NCI-H774 (cell line): ENCODE measurements at places on chromosomes 12 and 14.

- DNase-seq = no peak
Measured at GRCh38 chr14:73014105-73014504, 12.8 kb downstream of the ZFYVE1 start.

DNA sequence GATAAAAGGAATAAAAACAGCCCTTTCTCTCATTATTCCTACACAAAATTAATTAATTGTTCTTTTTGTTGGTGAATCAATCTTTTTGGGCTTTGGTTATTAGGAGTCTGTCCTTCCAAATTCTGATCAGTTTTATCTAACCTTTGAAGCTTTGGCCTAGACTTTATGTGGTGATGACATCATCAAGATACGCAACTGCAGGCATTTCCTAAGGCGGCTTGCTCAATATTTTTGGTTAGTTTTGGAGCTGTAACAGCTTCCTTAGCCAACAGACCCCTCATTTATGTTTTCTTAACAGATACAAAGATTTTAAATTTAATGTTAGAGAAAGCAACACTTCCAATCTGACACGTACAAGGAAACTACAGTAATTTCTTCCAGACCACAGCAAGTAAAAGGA is 87.8 kb upstream of the PDE3A start:
- DNase-seq = no peak

GRCh38 chr12:89470741-89471509 is 53.7 kb downstream of the GALNT4 start:
- peak; percentile 38 for DNase-seq

DNA sequence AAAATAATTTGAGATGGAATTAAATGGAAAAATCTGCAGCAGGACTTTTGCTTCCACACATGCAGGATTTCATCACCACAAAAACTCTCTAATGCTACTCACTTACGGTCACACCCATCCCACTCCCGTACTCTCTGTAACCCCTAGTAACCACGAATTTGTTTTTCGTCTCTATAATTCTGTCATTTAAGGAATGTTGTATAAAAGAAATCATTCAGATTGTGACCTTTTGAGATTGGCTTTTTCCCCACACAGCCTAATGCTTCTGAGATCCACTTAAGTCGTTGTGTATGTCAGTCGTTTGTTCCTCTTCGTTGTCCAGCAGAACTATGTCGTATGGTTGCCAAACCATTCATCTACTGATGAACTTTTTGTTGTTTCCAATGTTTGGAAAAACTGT is 19.8 kb upstream of the PZP start:
- DNase-seq = no peak

DNA sequence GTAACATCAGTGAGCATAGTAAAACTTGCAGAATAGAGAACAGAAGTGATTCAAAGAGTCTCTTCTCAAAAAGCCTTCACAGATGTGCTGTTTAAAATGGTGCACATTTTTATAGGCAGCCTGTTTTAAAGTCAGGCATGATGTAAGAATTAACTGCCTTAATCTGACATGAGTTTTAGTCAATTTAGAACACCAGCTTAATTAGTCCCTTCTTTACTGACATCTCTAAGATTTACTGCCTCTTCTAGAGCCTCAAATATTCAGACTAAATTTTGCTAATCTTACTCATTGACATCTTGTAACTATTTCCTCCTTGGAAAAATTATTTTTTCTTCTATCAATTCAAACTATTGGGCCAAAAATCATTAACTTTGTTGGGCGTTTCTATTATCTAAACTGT is 782.5 kb downstream of the C12orf50 start:
- DNase-seq = no peak

GRCh38 chr12:12214635-12215131 is 52.2 kb downstream of the LRP6 start:
- DNase-seq = no peak

DNA sequence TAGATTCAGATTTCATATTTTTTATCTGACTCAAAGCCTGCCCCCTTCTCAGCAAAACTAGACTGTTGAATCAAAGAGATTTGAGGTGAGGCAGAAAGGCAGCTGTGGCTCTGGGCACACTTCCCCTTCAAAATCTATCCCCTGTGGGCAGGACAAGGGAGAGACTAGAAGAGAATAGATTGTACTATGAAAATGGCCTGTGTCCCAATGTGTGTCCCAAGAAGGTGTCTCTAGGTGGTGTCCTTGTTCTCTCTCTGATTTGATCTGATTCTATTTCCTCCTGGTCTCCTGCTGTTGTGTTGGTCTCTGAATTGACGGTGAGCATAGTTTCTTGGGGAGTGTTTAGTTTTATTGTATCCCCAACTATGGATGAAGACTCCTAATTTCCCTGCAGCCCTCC is 565.8 kb upstream of the ATP2B1 start:
- no peak for DNase-seq

GRCh38 chr14:50354527-50354926 is 42.2 kb downstream of the CDKL1 start:
- DNase-seq = no peak

GRCh38 chr12:18690653-18691052 is 47.2 kb downstream of the PLCZ1 start:
- DNase-seq = no peak

DNA sequence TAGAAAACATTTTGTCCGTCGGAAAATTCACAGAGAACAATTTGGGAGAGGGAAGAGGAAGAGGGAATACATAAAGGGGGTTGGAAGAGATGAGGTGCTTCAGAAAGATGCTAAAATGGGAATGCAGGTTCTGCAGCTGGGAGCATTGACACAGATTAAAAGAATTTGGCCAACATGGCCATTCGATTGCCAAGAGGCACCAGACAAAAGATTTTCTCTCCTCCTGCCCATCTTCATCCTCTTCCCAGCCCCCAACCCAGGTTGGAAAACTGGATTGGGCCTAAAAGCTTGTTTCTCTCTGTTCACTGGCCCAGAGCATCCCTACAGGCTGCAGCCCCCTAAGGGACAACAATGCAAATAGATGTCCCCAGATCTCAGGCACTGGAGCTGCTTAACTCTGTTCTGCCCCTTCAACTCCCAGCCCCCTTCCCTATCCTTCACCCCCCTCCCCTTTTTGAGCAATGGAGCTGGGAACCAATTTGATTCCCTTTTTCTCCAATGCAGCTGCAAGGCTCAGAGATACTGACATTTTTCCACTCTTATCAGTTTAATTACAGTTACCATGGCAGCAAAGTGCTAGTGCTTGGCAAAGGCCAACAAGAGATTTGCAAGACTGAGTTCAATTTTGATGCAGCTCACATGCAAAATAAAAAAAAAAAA is 1.9 kb downstream of the LMO3 start:
- peak; percentile 58 for DNase-seq

GRCh38 chr14:100121643-100122480 is 37.6 kb downstream of the DEGS2 start:
- DNase-seq = no peak

DNA sequence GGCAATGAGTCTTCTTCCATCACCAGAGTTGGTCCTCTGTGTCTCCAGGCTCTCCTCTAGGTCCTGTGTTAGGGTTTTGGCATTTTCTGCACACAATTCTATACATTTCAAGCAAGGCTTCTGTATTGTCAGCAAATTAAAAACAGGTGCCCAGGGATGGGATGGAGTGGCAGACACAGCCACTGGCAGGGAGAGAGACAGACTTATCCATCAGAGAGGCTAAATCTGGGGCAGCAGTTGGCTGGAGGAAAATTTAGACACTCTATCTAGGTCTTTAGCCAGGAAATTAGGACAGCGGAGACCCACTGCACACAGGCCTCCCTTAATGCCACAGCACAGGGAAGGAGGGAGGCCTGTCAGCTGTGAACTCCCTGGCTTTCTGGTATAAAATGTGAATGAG is 20.2 kb downstream of the PLEKHD1 start:
- DNase-seq = no peak

- no peak for DNase-seq
Measured at GRCh38 chr12:9760699-9761418, at the start of gene CD69. Gene CD69, minus strand, starts transcription at chr12:9760901. Its CDS starts 81 bp downstream, at chr12:9760820.

DNA sequence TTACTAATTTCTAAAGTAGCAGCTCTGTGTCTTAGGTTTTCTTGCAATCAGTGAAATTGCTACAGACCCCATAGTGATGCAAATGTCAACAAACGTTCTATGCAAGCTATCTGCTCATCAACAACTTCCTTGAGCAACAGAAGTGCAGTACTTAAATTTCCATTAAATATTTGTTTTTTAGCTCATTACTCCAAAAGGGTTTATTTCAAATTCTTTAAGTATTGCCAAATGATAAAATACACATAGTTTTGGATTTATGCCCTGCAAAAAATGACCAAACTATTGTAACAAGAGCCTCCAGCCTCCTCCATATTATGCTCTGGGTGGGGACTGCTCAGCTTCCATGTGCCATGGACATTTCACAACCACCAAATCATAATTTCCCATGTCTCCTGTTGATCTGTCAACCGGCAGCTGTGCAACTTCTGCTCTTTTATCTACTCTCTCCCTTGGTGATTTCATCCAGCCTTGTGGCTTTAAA is 4.4 kb downstream of the BDKRB1 start:
- no peak for DNase-seq

DNA sequence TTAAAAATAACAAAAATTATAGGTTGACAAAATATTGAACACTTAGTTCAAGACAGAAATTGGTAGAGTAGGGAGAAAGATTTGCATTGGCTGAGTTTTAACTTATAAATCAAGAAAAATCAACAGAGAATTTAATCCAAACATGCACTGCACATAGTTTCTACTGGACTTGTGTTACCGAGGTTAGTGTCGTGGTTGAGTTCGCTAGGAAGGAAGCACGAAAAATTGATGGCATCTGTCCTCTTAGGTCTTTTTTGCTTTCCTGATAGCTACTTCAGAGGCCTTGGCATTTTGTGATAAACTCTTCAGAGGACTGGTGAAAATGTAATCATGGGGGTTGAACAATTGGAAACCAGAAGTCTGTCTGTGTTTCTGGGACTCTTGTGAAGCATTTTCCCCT is 392.9 kb downstream of the NUAK1 start:
- DNase-seq = no peak

- DNase-seq = no peak
Measured at GRCh38 chr14:74945852-74946658, 9.3 kb downstream of the PGF start.
